Thyroid gland (tissue), 4 donors: ENCODE measurements at places on chromosomes 3 and 15.

GRCh38 chr3:66499881-66500575 is 794 bp downstream of the LRIG1 start:
- peak; percentile 43 for DNase-seq

DNA sequence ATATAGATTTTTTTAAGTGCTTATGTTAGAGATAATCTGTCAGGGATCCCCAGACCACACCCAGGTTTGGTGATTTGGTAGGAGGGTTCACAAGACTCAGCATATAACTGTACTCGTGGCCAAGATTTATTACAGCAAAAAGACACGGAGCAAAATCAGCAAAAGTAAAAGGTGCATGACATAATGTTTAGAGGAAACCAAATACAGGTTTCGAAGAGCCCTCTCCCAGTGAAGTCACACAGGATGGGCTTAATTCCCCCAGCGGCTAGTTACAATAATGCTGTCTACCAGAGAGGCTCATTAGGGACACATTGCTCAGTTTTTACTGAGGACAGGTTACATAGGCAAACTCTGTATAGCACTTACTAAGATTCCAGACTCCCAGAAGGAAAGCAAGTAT is 36.5 kb downstream of the MYO5A start:
- DNase-seq: no peak

- DNase-seq: no peak
Observed at GRCh38 chr3:49607796-49608195, 53.5 kb downstream of the BSN start.

GRCh38 chr3:151456065-151456464 is 4.8 kb downstream of the IGSF10 start:
- DNase-seq: no peak

- peak; percentile 34 for DNase-seq
Observed at GRCh38 chr3:15204005-15204404, 2.0 kb upstream of the CAPN7 start.

DNA sequence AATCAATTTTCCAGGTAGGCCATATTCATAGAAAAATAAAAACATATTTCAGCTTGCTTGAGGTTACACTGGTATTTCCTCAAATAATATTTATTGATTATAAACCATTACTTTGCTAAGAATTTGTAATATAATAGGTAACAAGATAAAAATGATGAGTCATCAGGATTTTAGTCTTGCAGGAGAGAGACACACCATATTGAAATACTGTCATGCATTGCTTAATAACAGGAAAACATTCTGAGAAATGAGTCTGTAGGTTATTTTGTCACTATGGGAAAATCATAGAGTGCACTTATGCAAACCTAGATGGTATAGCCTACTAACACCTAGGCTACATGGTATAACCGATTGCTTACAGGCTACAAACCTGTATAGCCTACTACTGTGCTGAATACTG is 990.5 kb downstream of the OTOL1 start:
- DNase-seq: no peak

- DNase-seq: no peak
Observed at GRCh38 chr3:173742491-173742890, 344.9 kb downstream of the NLGN1 start.

DNA sequence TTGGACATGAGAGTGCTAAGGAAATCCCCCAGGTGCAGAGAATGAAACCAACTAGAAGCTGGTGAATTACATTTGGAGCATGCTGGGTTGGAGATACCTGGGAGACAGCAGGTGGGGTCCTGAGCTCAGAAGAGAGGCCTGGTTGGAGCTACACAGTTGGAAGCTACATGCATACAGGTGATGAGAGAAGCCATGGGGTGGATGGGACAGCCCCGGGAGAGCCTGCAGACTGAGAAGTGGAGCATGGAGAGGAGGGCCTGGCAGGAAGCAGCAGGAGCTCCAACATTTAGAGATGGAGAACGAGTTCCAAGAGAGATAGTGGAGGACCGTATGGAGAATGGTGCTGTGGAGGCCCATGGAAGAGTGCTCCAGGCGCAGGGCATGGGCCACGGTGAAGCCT is 10.2 kb downstream of the PAQR5 start:
- no peak for DNase-seq

GRCh38 chr15:60509470-60509869 is 30.5 kb upstream of the ICE2 start:
- DNase-seq: no peak

GRCh38 chr15:69081310-69082004 is 67.0 kb downstream of the NOX5 start:
- DNase-seq: peak; percentile 5

GRCh38 chr3:42891042-42891441 is 14.9 kb upstream of the ZNF662 start:
- DNase-seq: no peak
